ENCODE measurements at places on chromosomes 5 and 9.
A peak's percentile ranks its signal among the peaks of the same experiment; 100 is the strongest.

GRCh38 chr9:130931508-130932254 is 7.4 kb downstream of the FIBCD1 start:
- peak; percentile 20 for DNase-seq

GRCh38 chr5:50501491-50502228 is 60.6 kb upstream of the EMB start:
- DNase-seq = no peak

- DNase-seq = no peak
Measured at GRCh38 chr5:103263054-103263453, 4.5 kb downstream of the MACIR start.

DNA sequence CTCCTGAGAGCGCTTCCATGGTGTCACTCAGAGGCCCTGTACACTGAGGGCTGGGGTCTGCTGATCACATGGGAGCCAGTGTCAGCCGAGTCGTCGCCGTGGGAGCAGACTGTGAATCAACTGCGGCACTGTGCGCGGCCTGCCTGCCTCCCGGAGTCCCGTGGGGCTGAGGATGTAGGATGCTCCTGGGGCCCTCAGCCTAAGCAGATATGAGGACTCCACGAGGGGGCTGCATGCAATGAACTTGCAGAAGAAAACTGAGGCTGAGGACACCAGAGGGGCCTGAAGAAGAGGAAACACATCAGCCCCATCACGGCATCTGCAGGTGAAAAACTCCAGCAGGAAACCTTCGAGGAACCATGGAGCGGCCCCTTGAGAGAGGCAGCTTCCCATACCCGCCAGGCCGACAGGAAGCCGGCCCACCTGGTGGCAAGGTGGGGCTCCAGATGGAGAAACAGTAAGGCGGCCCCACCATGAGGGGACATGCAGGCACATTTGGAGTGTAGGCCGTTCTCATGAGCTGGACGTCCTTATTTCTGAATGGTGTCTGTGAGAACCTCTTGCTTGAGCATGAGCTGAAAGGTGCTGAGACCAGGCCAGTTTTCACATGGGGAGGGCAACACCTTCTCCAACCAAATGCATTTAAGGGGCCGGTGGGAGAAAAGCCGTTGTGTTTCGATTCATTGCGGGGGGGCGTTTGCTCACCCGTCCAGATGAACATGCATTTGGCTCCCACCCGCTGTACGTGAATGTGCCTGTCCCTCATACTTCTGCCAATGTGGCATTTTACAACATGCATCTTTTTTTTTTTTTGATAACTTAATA is 35.2 kb upstream of the ADAMTS2 start:
- no peak for DNase-seq

DNA sequence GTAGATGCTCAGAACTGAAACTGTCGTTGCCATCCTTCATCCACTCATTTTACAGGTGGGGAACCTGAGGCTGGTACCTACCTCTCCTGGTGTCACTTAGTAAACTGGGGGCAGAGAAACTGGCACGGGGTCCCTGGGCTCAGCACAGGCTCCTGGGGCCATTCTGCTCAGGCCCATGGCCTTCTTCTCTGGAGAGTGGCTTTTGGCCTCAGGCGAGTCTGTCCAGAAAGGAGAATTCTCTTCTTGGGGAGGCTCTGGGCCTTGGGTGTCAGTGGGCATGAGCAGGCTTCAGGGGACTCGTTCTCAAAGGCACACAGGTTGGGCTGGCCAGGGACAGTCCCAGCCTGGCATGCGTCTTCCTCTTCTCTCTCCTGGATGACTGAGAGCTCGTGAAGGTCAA is 24.6 kb downstream of the COL5A1 start:
- DNase-seq = no peak

DNA sequence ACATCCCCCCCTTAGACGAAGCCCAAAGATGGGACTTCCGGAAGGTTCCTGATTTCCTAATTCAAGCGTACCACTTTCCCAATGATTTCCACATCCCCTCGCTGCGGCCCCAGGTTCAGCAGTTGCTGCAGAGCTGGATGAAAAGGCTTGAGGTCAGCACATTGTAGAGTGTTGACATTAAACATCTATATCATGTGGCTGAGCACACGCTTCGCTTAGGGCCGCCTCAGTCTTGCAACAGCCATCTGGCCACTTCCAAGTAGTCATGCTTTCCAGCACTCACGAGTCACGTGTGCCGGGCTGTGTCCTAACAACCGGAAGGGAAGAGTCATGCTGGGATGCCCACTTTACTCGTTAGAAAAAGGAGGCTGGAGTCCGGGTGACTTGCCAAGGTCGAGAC is 340.6 kb upstream of the IRX4 start:
- no peak for DNase-seq

- DNase-seq = no peak
Measured at GRCh38 chr9:16726718-16727451, 143.6 kb downstream of the BNC2 start.

GRCh38 chr9:106479679-106480078 is 383.3 kb upstream of the ZNF462 start:
- no peak for DNase-seq

Measured in CMK (cell line).